ENCODE measurements at places on chromosomes 12 and 14. TPM values are rescaled to one million over a fixed set of nuclear protein-coding genes. Genes with fewer than 3 reads are reported as not detected.

GIT2 gene
- polyA plus RNA-seq = 43.0 TPM

DNA sequence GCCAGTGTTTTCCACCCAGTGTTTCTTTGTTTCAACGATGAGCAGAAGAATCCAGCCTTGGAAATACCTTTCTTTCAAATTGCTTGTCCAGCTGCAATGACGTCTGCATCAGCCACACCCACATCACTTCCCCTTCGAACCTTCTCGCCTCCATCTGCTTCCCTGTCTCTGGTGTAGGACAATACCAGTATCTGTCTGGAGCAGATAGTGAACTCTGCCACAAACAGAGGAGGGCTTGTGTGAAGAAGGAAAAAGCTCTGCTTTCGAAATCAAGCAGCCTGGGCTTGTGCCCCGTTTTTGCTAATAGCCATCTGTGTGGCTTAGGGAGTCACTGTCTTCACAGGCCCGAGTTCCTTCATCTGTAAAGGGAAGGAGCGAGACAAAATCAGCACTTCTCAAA lies 415.4 kb downstream of the ZFP36L1 start:
- peak; percentile 44 for DNase-seq

- DNase-seq = no peak
Observed at GRCh38 chr12:31016057-31016456, 57.6 kb upstream of the DDX11 start.

DNA sequence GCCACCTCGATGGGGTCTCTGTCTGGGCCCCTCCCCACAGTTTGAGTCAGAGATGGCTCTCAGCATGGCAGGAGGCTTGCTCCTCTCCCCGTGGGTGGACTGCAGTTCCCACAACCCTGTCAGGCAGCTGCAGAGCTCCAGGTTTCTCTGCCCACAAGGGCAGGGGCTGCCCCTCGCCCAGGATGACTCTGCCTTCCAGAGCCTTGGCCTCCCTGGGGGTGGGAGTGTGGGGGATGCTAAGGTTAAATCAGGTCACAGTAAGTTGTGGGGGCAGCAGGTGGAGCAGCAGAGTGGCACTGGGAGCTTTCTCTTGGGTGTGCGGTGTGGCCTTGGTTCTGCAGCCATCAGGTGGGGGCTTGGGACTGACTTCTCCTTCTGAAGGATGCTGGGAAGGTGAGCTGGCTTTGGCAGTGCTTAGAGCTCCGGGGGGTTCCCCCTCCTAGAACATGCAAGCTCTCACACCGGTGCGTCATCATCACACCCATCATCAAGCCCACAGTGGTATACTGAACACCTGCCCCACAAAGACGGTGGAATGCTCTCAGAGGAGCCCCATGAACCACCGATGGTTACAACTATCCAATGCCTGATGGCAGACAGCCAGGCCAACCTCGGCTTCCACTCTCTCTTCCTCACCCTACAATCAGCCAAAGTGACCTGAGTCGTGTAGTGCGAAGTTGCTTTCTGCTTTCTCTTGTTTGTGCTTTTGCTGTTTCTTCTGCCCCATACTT lies 39.7 kb downstream of the ERH start:
- DNase-seq = peak; percentile 6

- DNase-seq = no peak
Observed at GRCh38 chr14:75140620-75141019, 13.8 kb upstream of the NEK9 start.

APOLD1 gene
- polyA plus RNA-seq = 2.4 TPM

ADAMTS20 gene
- not detected for polyA plus RNA-seq

- no peak for DNase-seq
Observed at GRCh38 chr14:51004352-51004800, 60.1 kb upstream of the PYGL start.

DNA sequence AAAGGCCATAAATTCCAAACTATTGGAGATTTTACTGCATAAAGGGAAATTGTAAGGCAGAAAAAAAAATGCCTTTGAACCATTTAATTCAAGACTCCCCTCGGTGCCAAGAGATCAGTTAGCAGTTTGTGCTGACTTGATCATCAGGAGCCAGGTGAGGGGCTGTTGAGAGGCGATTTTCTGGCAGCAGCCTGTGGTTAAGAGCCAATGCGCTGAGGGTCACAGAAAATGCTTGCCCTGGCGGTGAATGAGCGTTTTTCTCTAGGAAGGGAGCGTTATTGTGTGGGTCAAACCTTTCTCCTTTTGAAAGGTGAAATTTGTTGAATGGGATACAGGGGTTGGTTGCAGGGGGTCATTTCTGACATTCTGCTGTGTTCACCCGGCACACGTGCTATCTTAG lies 4.7 kb downstream of the SRRM4 start:
- DNase-seq = no peak

SLCO1B1 gene
- polyA plus RNA-seq = not detected

GRCh38 chr14:100885617-100886016 lies 17.9 kb downstream of the RTL1 start:
- no peak for DNase-seq

DNA sequence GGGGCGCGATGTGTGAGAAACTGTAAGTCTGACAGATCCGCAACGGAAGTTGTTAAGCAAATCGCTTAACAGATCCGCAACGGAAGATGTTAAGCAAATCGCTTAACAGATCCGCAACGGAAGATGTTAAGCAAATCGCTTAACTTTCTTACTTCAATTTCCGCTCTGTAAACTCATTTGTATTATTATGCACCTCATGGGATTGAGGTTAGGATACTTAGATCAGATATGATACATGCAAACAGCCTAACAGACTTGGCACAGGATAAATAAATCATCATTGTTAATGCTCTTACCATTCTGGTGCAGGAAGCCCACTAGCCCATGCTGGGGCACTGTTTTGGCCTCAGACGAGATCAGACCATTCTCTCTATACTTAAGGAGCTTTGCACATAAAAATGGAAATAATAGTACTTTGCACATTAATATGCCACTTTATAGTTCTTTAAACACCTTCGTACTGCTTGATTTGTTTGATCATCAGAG lies 399 bp downstream of the NCAPD2 start:
- DNase-seq = no peak

BHLHE41 gene
- 3.8 TPM for polyA plus RNA-seq

- DNase-seq = no peak
Observed at GRCh38 chr12:49352351-49352750, 5.7 kb downstream of the DNAJC22 start.

RAD52 gene
- 9.3 TPM for polyA plus RNA-seq

TSPAN19 gene
- not detected for polyA plus RNA-seq

DNA sequence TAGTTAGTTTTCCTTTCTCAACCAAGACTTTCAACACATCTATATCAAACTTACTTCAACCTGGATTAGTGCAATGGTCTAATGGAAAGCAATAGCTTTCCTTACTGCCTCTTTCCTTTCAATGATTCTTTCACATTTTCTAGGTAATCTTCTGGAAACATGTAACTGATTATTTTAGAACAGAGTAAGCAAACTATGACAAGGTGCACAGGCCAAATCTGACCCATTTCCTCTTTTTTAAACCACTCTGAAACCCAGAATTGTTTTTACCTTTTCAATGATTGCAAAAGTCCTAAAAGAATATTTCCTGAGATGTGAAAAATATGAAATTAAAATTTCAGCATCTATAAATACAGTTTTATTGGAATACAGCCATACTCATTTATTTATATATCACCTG lies 81.6 kb upstream of the TMTC2 start:
- DNase-seq = no peak

BTBD7 gene
- 12.3 TPM for polyA plus RNA-seq

EIF2S3B gene
- polyA plus RNA-seq = 0.39 TPM

SLC15A4 gene
- 14.3 TPM for polyA plus RNA-seq

DNA sequence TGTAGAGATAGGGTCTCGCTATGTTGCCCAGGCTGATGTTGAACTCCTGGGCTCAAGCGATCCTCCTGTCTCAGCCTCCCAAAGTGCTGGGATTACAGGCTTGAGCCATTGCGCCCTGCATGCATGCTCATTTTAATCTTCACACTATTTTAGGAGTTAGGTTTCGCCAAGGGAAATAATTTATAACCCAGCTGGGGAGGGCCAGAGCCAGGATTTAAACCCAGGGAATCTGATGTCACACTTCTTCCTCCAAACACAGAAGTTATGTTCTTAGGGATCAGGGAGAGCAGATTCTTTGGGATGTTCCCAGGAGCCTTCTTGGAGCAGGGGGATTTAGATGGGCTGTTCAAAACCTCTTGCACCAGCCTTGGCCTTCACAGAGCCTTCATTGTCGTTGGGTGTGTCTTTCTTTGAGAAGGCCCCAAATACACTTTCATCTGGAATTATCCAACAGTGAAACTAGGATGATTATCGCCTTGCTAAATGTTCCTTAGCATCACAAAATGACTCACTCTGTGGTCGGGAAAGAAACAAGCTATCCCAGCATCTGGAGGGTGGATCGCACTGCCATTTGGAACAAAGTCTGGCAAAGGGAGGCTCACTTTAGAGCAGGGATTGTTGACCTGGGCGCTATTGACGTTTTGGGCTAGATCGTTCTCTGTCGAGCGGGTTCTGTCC lies 8.2 kb upstream of the PPP1CC start:
- no peak for DNase-seq

DNA sequence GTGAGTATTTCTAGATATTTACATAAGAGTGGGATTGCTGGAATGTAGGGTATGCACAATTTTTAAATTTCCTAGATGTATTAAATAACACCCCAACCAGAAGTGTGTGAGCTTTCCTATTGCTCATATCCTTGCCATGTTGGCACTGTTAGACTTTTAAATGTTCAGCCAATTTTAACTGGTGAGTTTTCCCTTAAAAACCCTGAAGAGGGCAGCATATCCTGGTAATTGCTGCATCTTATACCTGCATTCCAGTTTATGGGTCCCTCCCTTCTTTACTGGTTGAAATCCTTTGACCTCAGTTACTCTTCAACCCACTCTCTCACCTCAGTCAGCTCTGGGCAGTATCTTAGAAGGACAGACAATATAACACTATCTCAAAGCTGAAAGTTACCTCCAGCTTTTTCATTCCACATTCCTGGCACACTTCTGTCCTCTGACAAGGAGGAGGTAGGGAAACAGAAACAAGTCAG lies 270.6 kb downstream of the PAWR start:
- DNase-seq = peak; percentile 95

TMEM120B gene
- 18.3 TPM for polyA plus RNA-seq

GRCh38 chr12:25252946-25253345 lies 2.2 kb upstream of the KRAS start:
- DNase-seq = no peak

IL31 gene
- polyA plus RNA-seq = not detected

DNA sequence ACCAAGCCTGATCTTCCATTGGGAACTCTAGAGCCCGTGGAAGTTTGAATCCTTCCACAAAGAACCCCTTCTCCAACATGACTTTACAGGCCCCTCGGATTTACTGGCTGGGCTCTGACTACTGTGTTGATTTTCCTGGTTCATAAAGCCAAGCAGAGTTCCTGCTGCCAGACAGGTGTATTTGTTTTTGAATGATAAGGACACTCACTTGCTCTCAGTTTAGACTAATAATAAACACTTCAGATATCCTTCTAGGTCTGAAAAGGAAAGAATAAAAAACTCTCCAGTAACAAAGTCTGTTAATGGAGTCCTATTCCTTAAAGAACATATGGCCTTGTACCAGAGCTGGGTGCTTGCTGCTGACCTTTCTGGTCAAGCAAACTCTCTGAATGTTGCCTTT lies 31.0 kb downstream of the SIX1 start:
- DNase-seq = no peak

DNA sequence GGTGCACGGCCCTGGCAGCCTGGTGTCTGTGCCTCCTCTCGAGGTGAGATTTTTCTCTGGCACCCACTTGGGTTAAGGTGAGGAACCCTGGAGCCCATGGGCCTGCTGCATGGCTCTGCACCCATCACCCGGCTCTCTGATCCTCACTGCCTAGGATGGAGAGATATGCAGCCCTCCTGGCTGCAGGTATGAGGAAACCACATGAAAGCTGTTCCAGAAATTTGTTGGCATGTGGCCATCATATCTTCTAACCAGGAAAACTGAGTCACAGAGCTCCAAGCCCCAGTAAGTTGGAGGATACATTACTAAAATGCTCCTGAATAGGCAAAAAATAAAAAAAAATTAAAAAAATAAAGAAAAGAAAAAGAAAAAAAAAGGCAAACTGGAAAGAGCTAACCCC lies 39.3 kb upstream of the DDX11 start:
- no peak for DNase-seq

GRCh38 chr12:49971141-49971540 lies 1.6 kb upstream of the AQP6 start:
- no peak for DNase-seq

FKBP11 gene
- polyA plus RNA-seq = 40.0 TPM

TSPAN8 gene
- polyA plus RNA-seq = not detected

- DNase-seq = no peak
Observed at GRCh38 chr14:26866721-26867120, 268.9 kb upstream of the NOVA1 start.

Measured in IMR-90 (cell line).